ENCODE measurements at places on chromosomes 2 and 18.

DNA sequence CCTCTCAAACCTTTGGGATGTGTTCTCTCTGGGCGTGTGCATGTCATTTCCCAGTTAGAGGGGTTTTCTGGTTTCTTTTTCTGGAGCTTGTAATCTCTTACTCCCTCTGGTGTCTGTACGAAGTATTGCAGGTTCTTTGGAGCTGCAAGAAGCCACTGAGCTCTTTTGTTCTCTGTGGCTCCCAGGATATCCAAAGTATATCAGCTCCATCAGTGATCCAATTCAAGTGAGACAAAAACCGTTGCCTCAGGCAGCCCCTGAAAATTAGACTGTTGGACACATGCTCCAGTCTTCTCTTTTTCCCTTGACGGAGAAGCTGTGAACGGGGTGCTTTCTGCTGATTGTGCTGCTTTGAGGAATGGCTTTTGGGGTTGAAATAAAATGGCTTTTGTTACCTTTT is 59.0 kb upstream of the LDLRAD4 start:
- H3K27ac ChIP-seq = no peak overlapping the region
- H3K27me3 ChIP-seq = peaks cover 46% of the 10 kb centered on the region
- DNase-seq = peak; percentile 41
- H3K4me1 ChIP-seq = peaks cover 4% of the 10 kb centered on the region

DNA sequence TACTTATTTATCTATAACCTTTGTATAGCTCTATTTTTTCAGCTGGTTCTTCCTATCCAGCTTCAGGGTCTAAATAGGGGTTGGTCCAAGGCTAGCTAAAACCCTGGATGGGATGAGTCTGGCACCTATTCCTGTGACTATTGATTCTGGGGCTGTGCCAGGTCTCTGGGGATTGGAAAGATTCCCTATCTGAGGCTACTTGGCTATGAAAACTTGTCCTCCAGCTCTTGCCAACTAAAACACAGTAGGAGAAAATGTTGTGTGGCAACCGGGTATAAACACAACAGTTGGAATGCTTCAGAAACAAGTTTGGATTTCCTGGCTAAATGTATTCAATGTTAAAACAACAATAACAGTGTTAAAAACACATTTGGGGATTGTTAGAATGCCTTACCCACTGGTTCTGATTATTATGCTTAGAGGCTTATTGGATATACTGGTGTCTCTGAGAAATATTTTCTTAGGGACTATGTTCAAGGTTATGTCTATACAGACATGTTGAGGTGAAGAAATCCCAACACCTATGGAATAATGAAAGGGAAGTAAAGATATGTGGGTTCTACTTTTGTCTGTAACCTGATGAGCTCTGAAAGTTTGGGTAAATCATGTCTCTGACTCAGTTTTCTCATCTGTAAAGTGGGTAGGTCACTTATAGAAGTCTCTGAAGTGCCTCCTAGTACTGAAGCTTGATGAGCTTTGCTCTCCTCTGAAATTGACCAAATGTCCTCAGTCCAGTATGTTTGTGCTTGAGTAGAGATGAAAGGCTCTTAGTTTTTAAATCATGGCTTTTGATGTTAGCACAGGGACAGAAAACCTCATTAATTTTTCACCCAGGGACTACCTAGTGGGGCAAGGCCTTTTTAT is 460.7 kb downstream of the MTX2 start:
- H3K4me3 ChIP-seq = no peak overlapping the region
- H3K27ac ChIP-seq = no peak overlapping the region
- no peaks in the 10 kb centered on the region for H3K27me3 ChIP-seq
- H3K4me1 ChIP-seq = no peaks in the 10 kb centered on the region
- no peaks in the 10 kb centered on the region for H3K36me3 ChIP-seq
- no peak for DNase-seq

DNA sequence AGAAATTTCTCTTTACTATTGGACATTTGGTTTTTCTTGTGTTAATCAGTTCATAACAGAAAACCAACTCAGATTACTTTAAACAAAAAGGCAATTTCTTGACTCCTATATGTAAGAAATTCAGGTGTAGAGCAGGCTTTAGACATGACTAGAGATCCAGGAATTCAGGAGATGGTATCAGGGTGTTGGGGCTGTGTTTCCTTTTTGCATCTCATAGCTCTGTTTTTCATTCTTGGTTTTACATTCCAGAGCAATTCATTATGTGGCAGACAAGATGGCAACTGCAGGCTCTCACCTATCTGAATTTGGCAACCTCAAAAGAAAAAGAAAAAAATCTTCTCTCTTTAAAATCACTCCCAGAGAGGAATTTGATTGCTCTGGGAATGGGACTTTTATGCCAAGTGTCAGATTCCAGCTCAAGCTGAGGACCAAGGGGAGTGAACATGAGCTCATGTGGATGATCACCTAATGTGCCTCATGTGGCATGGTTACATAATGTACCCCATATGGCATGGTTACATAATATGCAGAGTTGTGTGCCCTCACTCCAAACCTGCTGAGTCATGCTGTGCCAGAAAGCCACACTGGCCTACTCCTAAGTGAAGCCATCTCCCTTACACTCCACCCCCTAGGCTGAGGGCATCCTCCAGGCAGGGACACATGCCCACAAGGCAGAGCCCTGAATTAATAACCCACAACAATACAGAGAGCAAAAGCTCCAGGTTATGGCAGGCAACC is 282.7 kb downstream of the MBD2 start:
- no peak overlapping the region for H3K27ac ChIP-seq
- H3K27me3 ChIP-seq = no peaks in the 10 kb centered on the region
- H3K4me3 ChIP-seq = no peak overlapping the region
- H3K36me3 ChIP-seq = no peaks in the 10 kb centered on the region
- H3K4me1 ChIP-seq = no peaks in the 10 kb centered on the region

GRCh38 chr18:11113046-11113548 is 36.3 kb downstream of the PIEZO2 start:
- H3K27me3 ChIP-seq = no peaks in the 10 kb centered on the region
- no peak overlapping the region for H3K27ac ChIP-seq
- H3K36me3 ChIP-seq = no peaks in the 10 kb centered on the region
- no peak for DNase-seq
- no peak overlapping the region for H3K4me3 ChIP-seq

DNA sequence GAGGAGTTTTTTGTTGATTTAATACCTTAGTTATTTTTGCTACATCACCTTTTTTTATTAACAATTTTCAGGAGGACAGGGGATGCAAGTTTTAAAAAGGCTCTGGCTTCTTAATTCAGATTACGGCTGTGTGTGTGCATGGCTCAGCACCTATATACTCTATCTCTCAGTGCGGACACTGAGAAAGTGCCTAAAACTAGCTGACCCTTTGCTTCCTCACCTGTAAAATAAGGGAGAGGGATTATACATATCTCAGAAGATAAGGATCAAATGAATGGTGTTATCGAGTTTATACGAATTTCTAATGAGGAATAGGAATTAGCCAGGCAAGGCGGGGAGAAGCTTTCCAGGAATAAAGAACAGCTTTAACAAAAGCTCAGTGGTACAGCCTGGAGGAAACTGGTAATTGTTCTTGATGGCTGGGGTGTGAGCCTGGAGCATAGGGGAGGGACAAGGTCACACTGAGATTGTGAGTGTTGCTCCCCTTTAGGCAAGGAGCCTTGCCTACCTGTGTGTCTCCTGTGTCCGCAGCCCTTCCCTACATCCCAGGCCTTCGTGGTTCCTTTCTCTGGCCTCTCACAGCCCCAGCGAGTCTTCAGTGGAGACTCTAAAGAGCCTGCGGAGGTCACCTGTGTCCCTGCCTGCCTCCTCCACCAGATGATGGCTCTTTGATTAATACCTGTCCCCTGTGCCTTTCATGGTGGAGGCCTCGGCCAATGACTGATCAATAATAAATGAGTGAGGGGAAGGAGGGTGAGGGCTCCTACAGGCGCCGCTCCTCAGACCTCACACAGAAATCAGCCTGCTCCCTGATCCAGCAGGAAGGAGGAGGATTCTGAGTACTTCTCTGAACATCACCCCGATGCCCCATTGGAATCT is 92.7 kb downstream of the DDX1 start:
- peaks cover 10% of the 10 kb centered on the region for H3K27me3 ChIP-seq
- H3K36me3 ChIP-seq = no peaks in the 10 kb centered on the region
- no peak for DNase-seq
- H3K4me1 ChIP-seq = no peaks in the 10 kb centered on the region
- no peak overlapping the region for H3K27ac ChIP-seq
- H3K4me3 ChIP-seq = no peak overlapping the region

GRCh38 chr2:121098556-121098955 is 186.4 kb downstream of the TFCP2L1 start:
- peaks cover 46% of the 10 kb centered on the region for H3K27me3 ChIP-seq
- H3K36me3 ChIP-seq = no peaks in the 10 kb centered on the region
- H3K4me1 ChIP-seq = no peaks in the 10 kb centered on the region
- no peak overlapping the region for H3K4me3 ChIP-seq

- no peak overlapping the region for H3K4me3 ChIP-seq
- H3K4me1 ChIP-seq = peaks cover 17% of the 10 kb centered on the region
- H3K27ac ChIP-seq = peak overlapping the region; percentile 63
- no peak for DNase-seq
- H3K27me3 ChIP-seq = no peaks in the 10 kb centered on the region
Measured at GRCh38 chr2:28445448-28446258, 50.2 kb upstream of the PLB1 start.

- peaks cover 24% of the 10 kb centered on the region for H3K27me3 ChIP-seq
- no peaks in the 10 kb centered on the region for H3K36me3 ChIP-seq
- H3K4me1 ChIP-seq = no peaks in the 10 kb centered on the region
- DNase-seq = no peak
Measured at GRCh38 chr2:39618736-39619135, 47.0 kb upstream of the TMEM178A start.

GRCh38 chr2:190999949-191000665 is 13.9 kb downstream of the STAT1 start:
- H3K27me3 ChIP-seq = no peaks in the 10 kb centered on the region
- peaks cover 95% of the 10 kb centered on the region for H3K36me3 ChIP-seq
- DNase-seq = no peak

DNA sequence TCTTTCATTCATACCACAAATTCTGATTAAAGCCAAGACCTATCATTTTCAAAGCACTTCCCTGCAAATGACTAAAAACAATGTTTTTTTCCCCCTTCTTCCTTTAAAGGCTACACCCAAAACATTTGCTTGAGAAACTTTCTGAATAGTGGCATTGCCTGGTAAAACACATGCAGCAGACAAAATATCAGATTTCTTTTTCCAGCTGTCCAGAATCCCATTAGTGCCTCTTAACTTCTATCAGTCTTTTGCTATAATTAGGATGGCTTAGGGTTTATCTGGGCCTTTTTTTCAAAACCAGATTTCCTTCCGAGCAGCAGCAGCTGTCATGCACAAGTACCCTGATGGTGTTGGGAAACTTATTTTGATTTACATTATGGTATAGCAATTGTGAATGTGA is 50.6 kb downstream of the ALPK2 start:
- no peak overlapping the region for H3K4me3 ChIP-seq
- H3K4me1 ChIP-seq = no peaks in the 10 kb centered on the region
- no peak for DNase-seq
- H3K27ac ChIP-seq = no peak overlapping the region
- peaks cover 4% of the 10 kb centered on the region for H3K36me3 ChIP-seq

DNA sequence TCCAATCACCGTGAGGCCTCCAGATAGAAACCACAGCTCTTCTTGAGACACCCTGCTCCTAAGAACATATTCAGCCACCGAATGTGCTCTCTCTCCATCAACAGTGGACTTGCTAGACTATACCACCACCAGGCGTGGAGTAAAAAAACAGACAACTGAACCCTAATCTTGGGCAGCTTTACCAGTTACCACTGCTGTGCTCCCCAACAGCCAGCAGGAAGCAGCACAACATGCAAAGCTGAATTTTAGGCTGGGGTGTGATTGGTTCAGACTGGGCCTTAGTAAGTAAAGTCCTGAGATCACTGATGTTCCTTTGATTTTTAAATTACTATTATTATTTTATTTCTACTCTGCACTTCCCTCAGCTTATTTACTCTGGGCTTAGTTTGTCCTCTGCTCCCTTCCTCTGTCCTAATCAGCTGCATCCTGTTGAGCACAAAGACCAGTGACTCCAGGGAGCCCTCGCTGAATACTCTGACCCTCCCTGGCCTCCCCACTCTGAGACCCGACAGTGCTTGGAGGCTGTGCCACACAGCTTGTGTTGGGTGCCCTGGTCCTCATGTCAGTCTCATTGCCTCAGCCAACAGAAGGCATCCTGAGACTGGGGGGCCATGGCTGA is 21.9 kb downstream of the MRPL35 start:
- no peak overlapping the region for H3K27ac ChIP-seq
- no peaks in the 10 kb centered on the region for H3K36me3 ChIP-seq
- peaks cover 2% of the 10 kb centered on the region for H3K4me1 ChIP-seq
- H3K4me3 ChIP-seq = no peak overlapping the region
- H3K27me3 ChIP-seq = no peaks in the 10 kb centered on the region

GRCh38 chr18:52582061-52582460 is 242.1 kb downstream of the DCC start:
- H3K4me3 ChIP-seq = no peak overlapping the region
- H3K36me3 ChIP-seq = no peaks in the 10 kb centered on the region
- no peaks in the 10 kb centered on the region for H3K4me1 ChIP-seq
- no peaks in the 10 kb centered on the region for H3K27me3 ChIP-seq
- DNase-seq = no peak
- no peak overlapping the region for H3K27ac ChIP-seq

GRCh38 chr2:190355968-190356644 is 12.7 kb downstream of the INPP1 start:
- H3K4me3 ChIP-seq = no peak overlapping the region
- no peaks in the 10 kb centered on the region for H3K36me3 ChIP-seq
- H3K27ac ChIP-seq = no peak overlapping the region
- H3K4me1 ChIP-seq = peaks cover 16% of the 10 kb centered on the region
- H3K27me3 ChIP-seq = no peaks in the 10 kb centered on the region

DNA sequence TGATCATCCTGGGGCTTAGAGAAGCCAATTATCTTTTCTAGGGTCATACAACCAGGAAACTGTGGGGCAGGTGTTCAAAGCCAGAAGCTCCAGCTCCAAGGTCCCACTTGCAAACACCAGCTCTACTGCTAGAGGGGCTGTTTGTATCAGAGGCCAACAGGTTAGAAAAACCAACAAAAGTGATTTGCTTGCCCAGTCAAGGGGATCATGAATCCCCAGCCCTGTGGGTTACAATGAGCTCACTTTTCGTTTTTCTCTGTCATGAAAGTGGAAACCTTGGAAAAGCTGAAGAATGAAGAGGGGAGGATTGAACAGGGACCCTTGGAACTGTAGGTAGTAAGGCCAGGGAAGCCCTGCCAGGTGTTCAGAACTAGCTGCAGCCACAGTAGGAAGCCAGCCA is 119.2 kb downstream of the SPP2 start:
- no peak overlapping the region for H3K27ac ChIP-seq
- H3K4me1 ChIP-seq = peaks cover 6% of the 10 kb centered on the region
- no peaks in the 10 kb centered on the region for H3K36me3 ChIP-seq
- H3K27me3 ChIP-seq = no peaks in the 10 kb centered on the region
- no peak for DNase-seq
- no peak overlapping the region for H3K4me3 ChIP-seq

- H3K4me3 ChIP-seq = peak overlapping the region; percentile 88
- H3K4me1 ChIP-seq = peaks cover 91% of the 10 kb centered on the region
- H3K36me3 ChIP-seq = peaks cover 85% of the 10 kb centered on the region
- H3K27me3 ChIP-seq = no peaks in the 10 kb centered on the region
- peak overlapping the region; percentile 30 for H3K27ac ChIP-seq
Measured at GRCh38 chr2:218224186-218224585, 7.2 kb downstream of the ARPC2 start.

Measured in effector memory CD8-positive, alpha-beta T cell (primary cell).